ENCODE measurements at places on chromosomes 16 and 17.

- no peak for DNase-seq
Observed at GRCh38 chr16:26749072-26749471, 317.7 kb upstream of the C16orf82 start.

GRCh38 chr16:11005611-11005975 lies 61.2 kb downstream of the CLEC16A start:
- no peak for DNase-seq

- DNase-seq: no peak
Observed at GRCh38 chr17:4555873-4556759, 932 bp upstream of the MYBBP1A start.

GRCh38 chr16:27639561-27640276 lies 89.8 kb downstream of the KATNIP start:
- DNase-seq: no peak

DNA sequence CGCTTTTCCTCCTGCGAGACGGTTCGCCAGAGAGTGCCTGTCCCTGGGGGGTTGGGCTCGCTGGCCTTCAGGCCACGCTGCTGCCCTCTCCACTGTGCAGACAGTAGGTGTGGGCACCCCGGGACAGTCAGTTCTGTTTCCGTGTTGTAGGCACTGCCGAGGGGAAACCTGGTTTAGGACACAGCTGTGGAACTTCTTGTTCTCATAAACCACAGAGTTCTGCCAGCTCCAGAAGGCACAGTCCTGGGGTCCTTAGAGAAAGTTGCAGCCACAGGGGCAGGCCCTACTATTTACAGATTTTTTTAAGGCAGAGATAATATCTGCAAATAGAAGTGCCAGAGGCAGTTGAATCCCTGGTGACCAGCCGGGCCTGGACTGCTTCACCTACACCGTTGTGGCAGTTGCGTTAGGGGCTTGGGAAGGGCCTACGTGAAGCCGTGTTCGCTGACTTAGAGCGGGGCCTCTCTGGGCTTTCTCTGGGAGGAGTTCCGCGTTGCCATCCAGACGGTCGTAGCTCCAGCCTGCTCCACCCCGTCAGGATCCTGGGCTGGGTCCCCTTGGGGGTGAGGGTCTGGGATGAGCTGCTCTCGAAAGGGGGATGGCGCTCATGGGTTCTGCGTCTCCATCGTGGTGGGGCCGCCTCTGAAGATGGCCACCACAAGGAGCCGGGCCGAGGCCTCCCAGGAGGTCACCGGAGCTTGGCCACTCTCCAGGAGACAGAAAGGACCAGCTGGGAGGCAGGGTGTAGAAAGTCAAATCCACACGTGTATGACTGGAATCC lies 126.3 kb downstream of the BANP start:
- DNase-seq: no peak

DNA sequence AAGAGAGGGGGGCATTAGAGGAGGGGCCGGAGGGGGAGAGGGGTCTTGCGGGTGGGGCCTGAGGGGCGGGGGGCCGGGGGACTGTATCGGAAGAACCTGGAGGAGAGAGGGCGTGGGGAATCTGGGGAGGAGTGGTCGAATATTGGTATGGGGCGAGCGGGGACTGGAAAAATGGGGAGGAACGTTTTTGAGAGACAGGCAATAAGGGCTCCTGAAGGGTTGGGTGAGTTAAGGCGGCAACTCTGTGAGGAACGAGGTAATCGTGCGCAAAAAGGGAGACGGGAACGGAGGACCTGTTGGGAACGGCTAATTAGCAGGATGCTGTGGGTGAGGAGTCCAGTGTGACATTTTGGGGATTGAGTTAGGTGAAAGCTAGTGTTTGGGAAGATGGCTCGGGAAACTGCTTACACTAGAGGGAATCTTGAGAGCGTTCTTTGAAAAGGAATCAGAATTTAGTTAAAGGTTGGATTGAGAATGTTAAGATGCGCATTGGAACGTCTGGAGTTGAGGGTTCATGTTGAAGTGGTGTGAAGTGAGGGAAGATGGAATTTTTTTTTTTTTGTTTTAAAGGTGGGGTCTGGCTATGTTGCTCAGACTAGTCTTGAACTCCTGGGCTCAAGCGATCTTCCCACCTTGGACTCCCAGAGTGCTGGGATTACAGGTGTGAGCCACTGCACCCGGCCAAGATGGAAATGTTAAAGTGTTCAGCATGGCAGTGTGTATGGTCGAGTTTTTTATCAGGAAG lies 662 bp downstream of the WIPF2 start:
- DNase-seq: no peak

- no peak for DNase-seq
Observed at GRCh38 chr16:1662543-1662942, 15.5 kb upstream of the JPT2 start.

- DNase-seq: no peak
Observed at GRCh38 chr16:76276745-76277438, at the start of gene CNTNAP4. Gene CNTNAP4 (plus strand): TSS chr16:76277401. CDS start chr16:76277663, 262 bp downstream.

DNA sequence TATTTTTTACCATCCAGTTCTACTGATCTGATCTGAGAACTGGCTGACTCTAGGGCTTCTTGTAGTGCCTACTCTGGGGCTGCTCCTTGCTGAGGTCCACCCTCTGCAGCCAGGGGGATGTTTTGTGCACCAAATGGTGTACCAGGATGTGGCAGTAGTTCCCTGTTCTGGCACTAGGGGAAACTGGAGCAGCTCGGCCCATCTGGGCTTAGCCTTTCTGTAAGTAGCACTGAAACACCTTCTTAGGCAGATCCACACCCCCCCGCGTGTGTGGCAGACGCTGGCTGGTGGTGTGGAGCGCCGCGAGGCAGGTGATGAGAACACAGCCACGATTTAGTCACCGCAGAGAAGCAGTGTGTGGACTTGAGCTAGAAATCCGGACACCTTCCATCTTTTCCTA lies 17.0 kb downstream of the DUSP14 start:
- DNase-seq: no peak

DNA sequence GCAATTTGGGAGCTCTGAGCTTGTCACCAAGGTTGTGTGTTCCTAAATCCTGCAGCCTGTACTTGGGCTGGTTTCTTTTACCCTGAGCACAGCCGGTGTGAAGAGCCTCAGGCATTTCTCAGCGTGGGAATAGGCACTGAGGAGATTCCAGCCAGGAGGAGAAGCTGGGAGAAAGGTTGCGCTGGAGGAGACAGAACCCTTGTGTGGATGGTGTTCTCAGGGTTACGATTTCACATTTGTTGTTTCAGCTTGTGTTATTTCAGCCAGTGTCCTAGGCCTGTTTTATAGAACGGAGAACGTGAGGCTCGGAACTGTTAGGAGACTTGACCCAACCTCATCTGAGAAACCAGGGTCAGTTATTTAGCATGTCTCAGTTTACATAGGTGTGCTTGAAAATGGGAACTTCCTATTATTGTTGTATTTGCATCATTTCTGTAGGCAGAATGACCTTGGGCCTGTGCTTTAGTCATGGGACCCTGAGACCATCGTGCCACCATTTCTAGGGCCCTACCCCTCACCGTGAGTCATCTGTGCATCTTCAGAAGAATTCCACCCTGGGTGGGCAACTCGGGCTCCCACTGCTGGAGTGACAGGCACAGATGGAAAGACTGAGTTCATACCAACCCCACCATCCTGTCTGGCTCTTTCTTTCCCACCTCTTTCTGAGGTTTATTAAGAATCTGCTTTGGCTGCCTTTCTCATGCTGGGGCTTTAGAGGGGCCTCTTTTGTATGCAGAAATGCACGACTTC lies 134.9 kb downstream of the MSI2 start:
- no peak for DNase-seq

Data from NCI-H1930 (cell line).